ENCODE measurements at places on chromosomes 11 and 22. TPM values are rescaled to one million over a fixed set of nuclear protein-coding genes. Genes with fewer than 3 reads are reported as not detected.

Gene CYP2D6
- not detected for total RNA-seq

Gene DGCR6
- 0.20 TPM for total RNA-seq

Gene UBQLNL
- total RNA-seq: not detected

Gene ZNF280B
- total RNA-seq: 0.37 TPM

Gene GGTLC3
- not detected for total RNA-seq

Gene RCE1
- total RNA-seq: 15.9 TPM

Gene STK33
- 1.4 TPM for total RNA-seq

Gene MRGPRE
- not detected for total RNA-seq

Gene HBD
- not detected for total RNA-seq

Gene OR10G7
- total RNA-seq: not detected

Gene EMID1
- total RNA-seq: 0.56 TPM

Gene PARVA
- total RNA-seq: 65.3 TPM

Gene IRF7
- total RNA-seq: 11.3 TPM

Gene TRPM5
- total RNA-seq: not detected

All from cardiac ventricle fibroblast (primary cell).